ENCODE measurements at places on chromosomes 4 and X. TPM values are rescaled to one million over a fixed set of nuclear protein-coding genes. Genes with fewer than 3 reads are reported as not detected.

DNA sequence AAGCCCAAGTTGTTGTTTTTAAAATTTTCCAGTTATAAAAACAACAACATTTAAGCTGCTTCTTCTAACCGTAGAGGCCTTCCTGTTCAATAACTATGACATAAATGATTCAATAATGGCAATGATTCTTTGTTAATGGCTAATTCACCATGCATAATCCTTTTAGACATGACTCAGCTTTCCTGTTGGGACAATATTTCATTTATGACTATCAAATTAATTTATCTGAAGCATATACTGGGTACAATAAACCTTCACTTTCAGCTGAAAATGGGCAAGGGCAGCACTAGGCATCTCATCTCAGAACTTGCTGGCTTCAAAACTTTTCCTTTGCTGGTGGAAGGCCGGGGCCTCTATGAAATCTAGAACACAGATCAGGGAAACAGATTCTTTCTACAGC, 38.9 kb downstream of the TBC1D9 start:
- no peak for DNase-seq

DNA sequence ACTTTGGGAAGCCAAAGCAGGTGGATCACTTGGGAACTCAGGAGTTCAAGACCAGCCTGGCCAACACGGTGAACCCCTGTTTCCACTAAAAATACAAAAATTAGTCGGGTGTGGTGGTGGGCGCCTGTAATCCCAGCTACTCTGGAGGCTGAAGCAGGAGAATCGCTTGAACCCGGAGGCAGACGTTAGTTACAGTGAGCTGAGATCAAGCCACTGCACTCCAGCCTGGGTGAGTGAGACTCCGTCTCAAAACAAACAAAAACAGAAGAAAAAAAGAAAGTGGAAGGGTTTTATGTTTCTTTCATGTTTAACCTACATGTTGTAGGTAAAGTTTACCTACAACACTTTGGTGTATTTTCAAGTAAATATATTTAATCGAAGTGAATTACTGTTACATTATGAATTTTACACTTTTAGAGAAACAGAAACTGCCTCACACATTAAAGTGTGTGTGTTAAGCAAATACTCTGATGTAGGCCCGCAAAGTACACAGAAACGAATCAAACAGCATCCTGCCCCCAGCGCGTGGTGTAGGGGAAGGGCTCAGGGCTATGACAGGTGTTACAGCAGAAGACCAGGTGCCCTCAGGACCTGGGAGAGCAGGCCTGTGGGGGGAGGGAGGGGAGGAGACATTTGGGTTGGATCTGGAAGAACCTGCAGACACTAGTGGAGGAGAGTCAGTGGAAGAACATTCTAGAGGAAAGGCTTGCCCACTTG, 39.0 kb downstream of the PTTG2 start:
- DNase-seq: no peak

DNA sequence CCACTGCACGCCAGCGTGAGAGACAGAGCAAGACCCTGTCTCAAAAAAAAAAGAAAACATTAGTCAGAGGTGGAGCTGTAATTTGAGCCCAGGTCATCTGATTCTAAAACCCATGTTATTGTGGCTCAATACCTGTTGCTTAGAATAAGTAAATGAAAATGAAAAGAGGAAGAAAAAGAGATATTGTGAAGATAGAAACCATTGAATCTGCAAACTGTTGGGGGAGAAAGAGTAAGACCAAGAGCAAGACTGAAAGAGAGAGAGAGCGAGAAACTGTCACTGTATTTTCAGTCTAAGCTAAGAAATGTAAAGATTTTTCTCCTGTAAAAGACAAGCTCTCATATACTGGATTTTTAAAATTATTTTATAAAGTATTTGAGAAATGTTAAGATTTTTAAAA, 9.7 kb upstream of the IGSF1 start:
- no peak for DNase-seq

DNA sequence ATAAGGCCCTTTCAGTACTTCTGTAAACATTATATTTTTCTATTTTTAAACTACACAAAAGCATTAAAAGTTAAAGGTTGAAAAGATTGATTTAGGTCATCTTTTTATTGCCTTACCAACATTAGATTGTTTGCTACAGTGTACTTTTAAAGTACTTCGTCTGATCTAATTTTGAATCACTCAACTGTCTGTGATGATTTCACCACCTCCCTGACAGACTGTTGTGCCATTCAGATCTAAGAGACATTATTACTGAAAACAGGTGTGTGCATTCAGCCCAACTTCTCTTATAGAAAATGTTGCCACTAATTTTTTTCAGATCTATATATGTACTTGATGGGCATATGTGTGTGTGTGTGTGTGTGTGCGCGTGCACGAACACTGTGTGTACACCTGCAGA, 39.3 kb downstream of the GASK1B start:
- DNase-seq: no peak

Gene NAT8L
- total RNA-seq: 8.1 TPM

- no peak for DNase-seq
Measured at GRCh38 chr4:5374994-5375393, 323.7 kb downstream of the STK32B start.

Gene ADH6
- not detected for total RNA-seq

Gene FAM50A
- total RNA-seq: 51.1 TPM

DNA sequence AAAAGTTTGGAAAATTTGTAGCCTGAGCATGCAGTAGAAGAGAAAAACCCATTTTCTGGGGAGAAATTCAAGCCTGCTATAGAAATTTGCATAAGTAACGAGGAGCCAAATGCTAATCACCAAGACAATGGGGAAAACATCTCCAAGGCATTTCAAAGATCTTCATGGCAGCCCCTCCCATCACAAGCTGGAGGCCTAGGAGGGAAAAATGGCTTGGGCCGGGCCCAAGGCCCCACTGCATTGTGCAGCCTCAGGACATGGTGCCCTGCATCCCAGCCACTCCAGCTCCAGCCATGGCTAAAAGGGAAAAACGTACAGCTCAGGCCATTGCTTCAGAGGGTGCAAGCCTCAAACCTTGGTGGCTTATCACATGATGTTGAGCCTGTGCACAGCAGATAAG, 87.7 kb downstream of the SHROOM4 start:
- DNase-seq: no peak

- no peak for DNase-seq
Measured at GRCh38 chrX:124010157-124010556, 48.7 kb downstream of the STAG2 start.

GRCh38 chr4:186307916-186308315, 41.9 kb downstream of the F11 start:
- DNase-seq: no peak

Gene EDNRA
- total RNA-seq: 22.8 TPM

Gene ADRA2C
- total RNA-seq: 4.8 TPM

DNA sequence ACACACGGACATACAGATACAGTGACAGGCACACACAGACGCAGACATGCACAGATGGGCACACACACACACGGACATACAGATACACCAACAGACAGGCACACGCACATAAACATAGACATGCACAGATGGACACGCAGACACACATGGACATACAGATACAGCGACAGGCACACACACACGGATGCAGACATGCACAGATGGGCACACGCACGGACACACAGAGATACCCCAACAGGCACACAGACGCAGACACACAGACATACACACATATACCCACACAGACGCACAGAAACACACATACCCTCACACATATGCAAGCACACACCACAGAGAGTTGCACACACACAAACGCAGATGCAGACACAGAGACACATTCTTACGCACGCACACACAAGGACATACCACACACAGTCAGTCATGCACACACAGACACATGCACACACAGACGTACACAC, 24.4 kb upstream of the SLC25A6 start:
- no peak for DNase-seq

DNA sequence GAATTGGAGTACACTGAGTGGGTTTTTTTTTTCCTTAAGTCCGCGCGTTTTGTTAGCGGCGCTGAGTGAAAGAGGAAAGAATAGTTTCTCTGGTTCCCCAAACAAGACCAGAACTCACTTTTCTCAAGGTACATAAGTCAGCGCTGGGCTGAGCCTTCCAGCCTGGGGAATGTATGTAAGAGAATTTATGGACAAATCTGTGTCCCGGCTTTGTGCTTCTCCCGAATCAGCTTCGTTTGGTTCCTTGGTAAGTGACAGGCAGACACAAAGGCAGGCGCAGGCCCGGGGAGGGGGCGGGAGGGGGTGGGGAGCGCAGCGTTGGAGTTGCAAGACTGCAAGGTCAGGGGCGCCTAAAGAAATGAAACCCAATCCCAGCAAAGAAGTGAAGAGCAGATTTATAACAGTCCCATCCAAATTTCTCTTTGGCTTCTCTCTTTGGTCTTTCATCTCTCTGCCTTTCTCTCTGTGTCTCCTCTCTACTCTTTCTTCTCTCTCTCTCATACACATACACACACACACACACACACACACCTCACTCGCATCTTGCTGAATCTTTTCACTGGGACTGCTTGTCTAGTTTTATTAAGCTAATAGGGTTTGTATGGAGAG, 981 bp downstream of the TET2 start:
- DNase-seq: no peak

DNA sequence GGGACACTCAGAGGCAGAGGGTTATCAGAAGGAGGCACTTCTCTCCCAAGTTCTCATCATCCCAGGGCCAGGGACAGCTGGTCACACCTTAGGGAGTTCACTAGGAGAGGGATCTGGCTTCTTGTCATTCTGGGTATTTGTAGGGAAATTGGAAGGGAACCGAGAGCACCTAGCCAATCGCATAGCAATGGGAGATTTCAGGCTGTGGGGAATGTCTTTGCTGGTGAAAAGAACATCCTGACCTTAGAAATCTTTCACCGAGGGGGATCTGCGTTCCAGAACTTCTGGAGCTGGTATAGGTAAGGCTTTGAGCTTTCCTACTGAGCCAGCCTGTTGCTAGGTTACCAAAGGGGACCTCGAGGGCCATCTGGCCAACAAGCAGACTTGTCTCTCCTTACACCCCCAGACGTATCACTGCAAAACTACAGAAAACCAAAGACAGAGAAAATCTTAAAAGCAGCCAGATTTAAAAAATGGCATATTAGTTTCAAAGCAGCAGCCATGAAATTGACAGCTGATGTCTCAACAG, 6.8 kb downstream of the HTT-AS start:
- no peak for DNase-seq

DNA sequence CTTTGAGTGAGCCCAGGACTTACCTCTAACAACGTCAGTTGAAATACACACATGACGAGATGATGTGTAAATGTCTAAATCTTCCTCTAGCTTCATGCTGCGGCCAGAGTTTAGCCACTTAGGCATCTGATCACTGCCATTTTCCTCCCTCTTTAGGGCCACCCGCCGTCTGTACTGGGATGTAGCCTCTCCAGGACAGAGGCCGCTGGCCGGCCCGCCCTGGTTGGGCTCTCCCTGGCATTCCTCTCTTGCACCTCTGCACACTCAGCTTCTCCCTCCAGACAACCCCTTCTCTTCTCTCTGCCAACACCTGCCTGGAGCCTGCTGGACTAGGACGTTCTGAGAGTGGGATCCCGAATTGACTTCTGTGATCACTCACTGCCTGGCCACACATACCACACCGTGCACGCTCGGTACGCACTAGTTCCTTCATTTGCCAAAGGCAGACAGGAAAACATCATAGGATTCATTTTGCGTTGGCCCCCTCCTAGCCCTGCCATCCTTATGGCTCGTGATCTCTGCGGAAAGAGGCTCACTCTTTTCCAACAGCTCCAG, 33.6 kb downstream of the RNF212 start:
- DNase-seq: no peak

Gene C4orf50
- 0.09 TPM for total RNA-seq

- DNase-seq: no peak
Measured at GRCh38 chr4:67436742-67437141, 108.6 kb downstream of the CENPC start.

Gene SCD5
- total RNA-seq: 50.6 TPM

- DNase-seq: no peak
Measured at GRCh38 chrX:153746359-153746758, 17.7 kb upstream of the PLXNB3 start.

Gene PPP2R3B
- total RNA-seq: 35.4 TPM

DNA sequence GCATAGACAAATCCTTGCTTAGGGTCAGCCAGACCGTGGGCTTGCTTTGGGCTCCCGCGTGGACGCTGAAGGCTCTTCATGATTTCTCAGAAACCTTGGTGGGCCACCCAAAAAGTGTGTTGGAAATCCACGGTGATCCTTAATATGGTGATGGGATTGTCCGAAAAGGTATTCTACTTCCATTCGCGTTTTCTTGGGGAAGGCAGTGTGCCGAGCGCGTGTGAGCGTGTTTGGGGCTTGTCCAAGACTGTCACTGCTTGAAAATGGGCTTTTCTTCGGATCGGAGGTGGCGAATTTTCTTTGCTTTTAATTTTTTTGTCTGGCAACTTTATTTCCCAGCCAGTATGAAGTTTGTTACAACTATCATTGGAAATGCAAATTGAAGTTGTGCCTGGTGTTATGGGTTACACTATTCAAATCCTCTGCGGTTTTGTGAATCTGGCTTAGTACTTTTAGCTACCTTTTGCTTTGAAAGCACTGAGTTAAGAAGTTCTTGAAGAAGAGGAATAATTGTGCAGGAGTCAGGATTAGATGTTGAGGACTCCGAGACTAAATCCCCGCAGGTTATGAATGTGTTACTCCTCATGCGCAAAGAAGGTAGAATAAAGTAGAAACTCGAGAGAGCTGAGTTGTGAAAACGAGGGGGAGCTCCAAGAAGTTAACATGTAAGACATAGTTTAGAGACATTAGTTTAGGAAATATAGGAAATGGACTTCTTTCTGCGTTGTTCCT, 3.2 kb downstream of the SPRY1 start:
- no peak for DNase-seq

- no peak for DNase-seq
Measured at GRCh38 chrX:52437212-52437611, 58.4 kb upstream of the XAGE1A start.
